CD4-positive, alpha-beta memory T cell (primary cell): ENCODE measurements at places on chromosomes 3 and 15.
A peak's percentile ranks its signal among the peaks of the same experiment; 100 is the strongest.

DNA sequence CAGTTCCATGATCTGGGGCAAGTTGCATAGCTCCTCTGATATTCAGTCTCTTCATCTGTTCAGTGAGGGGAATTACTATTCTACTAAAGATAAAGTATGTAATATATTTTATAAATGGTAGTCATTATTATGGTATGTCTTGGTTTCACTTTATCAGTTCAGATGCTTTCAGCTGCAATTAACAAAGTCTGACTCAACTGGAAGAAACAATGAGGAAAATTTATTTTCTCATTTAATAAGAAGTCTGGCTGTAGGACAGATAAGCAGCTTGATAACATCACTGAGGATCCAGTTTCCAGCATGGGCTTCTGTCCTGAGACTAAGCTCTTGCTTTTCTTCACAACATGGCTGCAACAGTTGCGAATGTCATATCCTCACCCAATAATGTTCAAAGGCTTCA lies 354.3 kb upstream of the TRIM42 start:
- H3K4me3 ChIP-seq: no peak overlapping the region
- no peak for DNase-seq
- no peaks in the 10 kb centered on the region for H3K27me3 ChIP-seq
- H3K36me3 ChIP-seq: no peaks in the 10 kb centered on the region
- no peak overlapping the region for H3K27ac ChIP-seq

DNA sequence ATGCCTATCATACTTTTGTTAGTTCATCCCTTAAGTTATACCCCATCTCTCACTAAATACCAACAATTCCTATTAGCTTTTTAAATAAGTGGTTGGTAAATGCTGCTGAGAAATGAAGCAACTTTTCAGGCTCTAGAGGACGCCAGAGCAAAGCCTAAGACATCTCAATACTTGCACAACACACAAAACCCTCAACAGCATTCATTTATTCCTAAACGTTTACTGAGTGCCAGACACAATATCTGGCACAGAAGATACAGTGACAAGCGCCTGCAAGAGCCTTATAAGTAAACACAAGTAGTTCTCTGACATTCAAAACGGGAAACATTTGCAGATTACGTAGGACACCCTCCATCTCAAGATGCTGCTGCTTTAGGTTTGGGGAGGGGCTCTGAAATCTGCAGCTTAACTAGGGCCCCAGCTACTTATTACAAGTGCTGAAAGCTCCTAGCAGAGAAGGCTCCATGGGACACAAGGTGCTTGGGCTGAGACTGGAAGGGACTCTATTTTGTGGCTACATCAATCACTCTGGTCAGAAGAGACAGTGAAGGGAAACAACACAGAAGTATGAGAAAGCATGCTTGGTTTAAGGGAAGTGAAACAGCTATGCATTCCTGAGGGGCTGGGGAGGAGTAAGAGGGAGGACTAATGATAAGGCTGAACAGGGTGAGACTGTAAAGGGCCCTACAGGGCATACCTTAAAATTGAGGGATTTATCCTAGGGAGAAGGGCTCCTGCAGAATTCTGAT lies 311.3 kb downstream of the PLCL2 start:
- H3K36me3 ChIP-seq: no peaks in the 10 kb centered on the region
- no peak overlapping the region for H3K4me3 ChIP-seq
- no peaks in the 10 kb centered on the region for H3K27me3 ChIP-seq
- H3K27ac ChIP-seq: no peak overlapping the region
- peaks cover 3% of the 10 kb centered on the region for H3K4me1 ChIP-seq

DNA sequence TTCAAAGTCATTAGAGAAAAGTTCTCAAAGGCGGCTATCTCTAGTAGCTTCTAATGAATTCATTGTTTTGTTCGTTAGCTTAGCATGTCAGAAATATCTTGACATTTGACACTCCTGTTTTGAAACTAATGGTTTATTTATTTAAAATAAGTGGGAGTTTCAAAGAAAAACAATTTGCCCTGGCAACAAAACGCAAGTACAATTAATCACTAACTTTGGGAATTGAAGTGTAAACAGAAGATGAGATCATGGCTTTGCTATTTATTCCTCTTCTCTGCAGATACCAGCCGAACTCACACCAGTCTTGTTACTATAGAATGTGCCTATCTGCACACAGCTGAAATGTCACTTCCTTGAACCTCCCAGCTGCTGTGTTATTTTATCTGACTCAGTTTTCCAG lies 27.5 kb downstream of the MASP1 start:
- no peaks in the 10 kb centered on the region for H3K27me3 ChIP-seq
- DNase-seq: no peak
- no peak overlapping the region for H3K27ac ChIP-seq

DNA sequence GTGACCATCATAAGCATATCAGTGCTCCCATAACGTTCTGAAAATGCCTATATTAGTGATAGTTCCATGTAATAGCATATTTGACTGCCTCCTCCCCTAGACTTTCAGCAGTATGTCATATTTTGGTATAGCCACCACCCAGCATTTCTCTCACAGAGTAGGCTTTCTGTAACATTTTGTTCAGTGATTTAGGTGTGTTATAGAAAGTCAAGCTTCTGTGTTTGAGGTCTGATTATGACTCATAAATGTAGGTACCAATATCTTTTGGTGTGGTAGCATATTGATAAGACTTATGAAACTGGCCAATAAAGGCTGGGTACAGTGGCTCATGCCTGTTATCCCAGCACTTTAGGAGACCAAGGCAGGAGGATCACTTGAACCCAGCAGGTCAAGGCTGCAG lies 34.3 kb upstream of the ZMAT3 start:
- no peak overlapping the region for H3K4me3 ChIP-seq
- H3K27ac ChIP-seq: no peak overlapping the region
- no peaks in the 10 kb centered on the region for H3K36me3 ChIP-seq
- no peaks in the 10 kb centered on the region for H3K4me1 ChIP-seq

GRCh38 chr15:70853318-70853972 lies 512 bp downstream of the LARP6 start:
- H3K27ac ChIP-seq: no peak overlapping the region
- no peaks in the 10 kb centered on the region for H3K36me3 ChIP-seq
- H3K4me1 ChIP-seq: no peaks in the 10 kb centered on the region
- H3K4me3 ChIP-seq: no peak overlapping the region
- H3K27me3 ChIP-seq: peaks cover 21% of the 10 kb centered on the region

GRCh38 chr3:40407611-40408010 lies 20.6 kb downstream of the ENTPD3 start:
- no peaks in the 10 kb centered on the region for H3K4me1 ChIP-seq
- H3K36me3 ChIP-seq: no peaks in the 10 kb centered on the region
- DNase-seq: no peak
- no peak overlapping the region for H3K27ac ChIP-seq
- H3K4me3 ChIP-seq: no peak overlapping the region

- no peaks in the 10 kb centered on the region for H3K27me3 ChIP-seq
- no peak overlapping the region for H3K4me3 ChIP-seq
- no peaks in the 10 kb centered on the region for H3K36me3 ChIP-seq
- no peak for DNase-seq
- H3K27ac ChIP-seq: no peak overlapping the region
- H3K4me1 ChIP-seq: no peaks in the 10 kb centered on the region
Measured at GRCh38 chr3:78090382-78090781, 1050.5 kb downstream of the ROBO2 start.

GRCh38 chr3:151278230-151278629 lies at the start of gene P2RY14:
P2RY14 (minus strand) TSS chr3:151278542; CDS start chr3:151214316, 64,226 bp downstream.
- no peak within 1 kb of the TSS for H3K4me3 ChIP-seq
- no peaks in the 10 kb centered on the region for H3K27me3 ChIP-seq
- H3K4me1 ChIP-seq: peaks cover 43% of the 10 kb centered on the region
- no peak for DNase-seq
- peak within 1 kb of the TSS; percentile 18 for H3K27ac ChIP-seq
- H3K36me3 ChIP-seq: no peaks in the 10 kb centered on the region
